Erythroblast (primary cell): ENCODE measurements at places on chromosomes 13 and 19.
A peak's percentile ranks its signal among the peaks of the same experiment; 100 is the strongest.

GRCh38 chr19:33039108-33039599 is 25.5 kb downstream of the RHPN2 start:
- DNase-seq: no peak

GRCh38 chr19:12425236-12425887 is 15.5 kb downstream of the ZNF443 start:
- no peak for DNase-seq

DNA sequence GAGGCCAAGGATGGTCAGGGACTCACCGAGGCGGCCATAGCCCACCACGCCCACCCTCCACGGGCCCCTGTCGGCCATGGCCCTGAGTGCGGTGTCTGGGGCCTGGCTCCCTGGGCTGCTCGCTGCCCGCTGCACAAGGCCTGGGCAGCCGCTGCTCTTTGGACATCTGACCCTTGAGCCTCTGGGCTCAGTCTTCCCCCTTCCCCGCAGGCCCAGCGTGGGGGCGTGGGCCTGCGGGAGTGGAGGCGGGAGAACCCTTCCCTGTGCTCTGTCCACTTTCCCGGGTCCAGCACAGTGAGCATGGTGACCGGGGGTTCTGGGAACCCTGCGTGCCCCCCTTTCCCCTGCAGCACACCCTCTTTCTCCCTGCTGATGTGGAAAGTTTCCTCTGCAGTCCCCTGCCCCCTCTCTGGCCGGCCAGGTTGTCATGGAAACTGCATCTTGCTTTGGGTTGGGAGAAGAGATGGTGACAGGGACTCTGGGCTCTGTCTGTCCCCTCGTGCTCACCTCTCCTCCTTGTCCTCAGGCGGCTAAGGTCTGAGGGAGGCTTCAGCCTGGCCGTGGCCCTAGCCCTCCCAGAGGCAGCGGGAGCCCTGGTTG is at the start of gene ASPDH:
Gene ASPDH (minus strand): TSS at position 168 of the 600 bp plus-strand sequence. CDS start 90 bp downstream, at position 78.
- no peak for DNase-seq

- no peak for DNase-seq
Measured at GRCh38 chr19:18895038-18895823, 727 bp downstream of the CERS1 start.

DNA sequence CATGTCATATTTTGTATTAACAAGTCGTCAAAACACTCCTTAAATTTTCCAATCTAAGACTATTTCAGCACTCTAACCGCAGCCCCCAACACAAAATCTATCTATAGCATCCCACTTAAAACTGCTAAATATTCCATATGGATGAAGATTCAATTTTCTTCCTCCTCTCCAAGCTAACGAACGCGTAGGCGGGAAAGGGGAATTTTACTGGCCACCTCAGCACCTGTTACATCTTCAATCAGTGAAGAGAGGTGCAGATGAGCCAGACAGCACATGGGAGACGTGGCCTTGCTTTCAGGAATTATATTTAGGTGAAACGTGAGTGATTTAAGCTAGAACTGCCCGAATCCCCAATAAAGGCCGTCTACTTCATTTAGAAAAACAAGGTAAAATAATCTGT is 1.1 kb downstream of the RBM26 start:
- DNase-seq: peak; percentile 50

DNA sequence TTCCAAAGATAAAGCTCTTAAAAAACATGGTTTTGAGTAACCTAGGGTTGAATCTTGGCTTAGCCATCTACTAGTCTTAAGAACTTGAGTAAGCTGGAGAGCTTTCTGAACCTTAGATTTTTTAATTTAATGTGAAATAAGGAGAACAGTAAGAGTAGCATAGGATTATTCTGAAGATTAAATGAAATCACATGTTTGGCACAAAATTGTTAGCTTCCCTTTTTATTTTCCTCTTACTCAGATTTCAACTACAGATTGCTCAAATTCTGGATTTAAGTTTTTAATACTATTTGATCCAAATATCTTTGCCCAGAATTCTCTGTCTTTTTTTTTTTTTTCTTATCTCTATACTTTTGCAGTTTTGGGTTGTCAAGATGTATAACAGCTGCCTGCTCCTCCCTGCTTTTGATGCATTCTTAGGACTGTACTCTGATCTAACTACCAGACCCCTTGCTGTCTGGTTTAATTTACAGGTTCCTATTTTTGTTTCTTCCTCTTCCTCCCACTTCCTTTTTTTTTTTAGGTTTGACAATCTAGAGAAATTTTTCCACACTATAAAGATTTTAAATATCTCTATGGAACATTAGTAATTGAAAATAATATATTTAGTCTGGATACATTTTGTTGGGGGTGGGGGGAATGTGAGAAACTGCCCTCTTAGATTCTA is 12.3 kb downstream of the POMP start:
- DNase-seq: no peak

GRCh38 chr13:40590112-40590862 is 76.2 kb downstream of the FOXO1 start:
- no peak for DNase-seq

GRCh38 chr13:46104868-46105267 is at the start of gene CPB2:
TSS of gene CPB2 (minus strand) at chr13:46105033. CDS start at chr13:46105009, 24 bp downstream.
- DNase-seq: no peak
